ENCODE measurements at places on chromosomes 5 and 9.

DNA sequence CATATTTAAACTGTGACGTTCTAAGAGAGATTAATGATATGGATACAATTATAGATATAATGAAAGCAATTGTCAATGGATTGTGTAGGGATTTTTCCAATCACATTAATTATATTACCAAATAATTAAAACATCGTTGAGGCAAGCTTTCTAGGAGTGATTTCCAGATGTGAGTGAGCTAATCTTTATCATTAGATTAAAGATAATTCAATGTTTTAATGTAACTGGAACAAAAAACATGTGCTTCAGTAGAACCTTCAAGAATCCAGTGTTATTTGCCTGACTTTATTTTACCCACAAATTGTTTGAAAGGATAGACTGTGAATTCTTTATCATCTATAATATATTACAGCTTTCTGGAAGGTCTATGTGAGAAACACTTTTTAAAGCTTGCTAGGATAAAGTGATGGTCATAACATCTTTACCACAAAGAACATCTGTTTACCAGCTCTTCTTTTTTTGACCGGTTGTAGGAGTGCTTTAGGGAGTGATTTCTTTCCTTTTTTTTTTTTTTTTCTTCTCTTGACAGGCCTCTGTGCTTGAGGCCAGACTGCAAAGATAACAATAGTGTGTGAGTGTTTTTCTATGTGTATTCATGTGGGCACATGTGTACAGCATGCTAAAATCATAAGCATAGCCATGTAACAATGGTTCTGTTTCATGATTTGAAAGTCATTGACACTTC is 35.0 kb downstream of the SNCAIP start:
- no peak for DNase-seq

DNA sequence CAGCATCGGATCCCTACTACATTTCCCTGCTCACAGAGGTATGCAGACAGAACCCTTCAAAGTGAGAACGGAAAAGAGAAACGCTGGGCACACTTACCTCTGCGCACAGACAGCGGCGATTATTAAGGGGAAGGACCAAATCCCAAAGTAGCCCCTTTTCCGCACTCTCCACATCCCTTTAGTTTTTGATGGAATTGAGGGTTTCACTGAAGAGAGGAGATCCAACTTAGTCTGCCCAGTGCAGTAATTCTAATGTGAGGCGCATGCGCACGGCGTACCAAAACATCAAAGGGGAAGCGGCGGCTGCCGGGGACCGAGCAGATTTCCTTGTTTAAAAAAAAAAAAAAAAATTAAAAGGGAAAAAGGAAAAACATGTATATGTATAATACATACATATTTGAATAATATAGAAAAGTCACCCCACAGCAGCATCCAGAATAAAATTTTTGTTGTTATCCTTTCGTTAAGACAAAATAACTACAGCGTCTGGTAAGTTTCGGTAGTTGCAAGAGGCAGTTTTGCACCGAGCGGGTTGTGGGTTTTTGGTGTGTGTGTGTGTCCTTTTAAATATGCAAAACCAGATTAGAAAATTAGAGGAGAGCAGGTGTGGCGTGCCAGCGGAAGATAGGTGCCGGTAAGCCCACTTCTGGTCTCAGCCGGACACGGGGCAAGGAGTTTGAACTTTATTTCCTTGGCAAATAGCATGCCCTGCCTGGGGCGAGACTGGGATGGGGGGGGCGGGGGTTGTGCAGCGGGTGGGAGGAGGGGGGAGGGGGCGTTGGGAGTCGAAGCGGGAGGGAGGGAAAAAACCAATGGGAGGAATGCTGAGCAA is at the start of gene GABRB2:
TSS of gene GABRB2 (minus strand) at position 256 of the 832 bp plus-strand sequence. CDS start at position 174, 82 bp downstream.
- DNase-seq = peak; percentile 18

DNA sequence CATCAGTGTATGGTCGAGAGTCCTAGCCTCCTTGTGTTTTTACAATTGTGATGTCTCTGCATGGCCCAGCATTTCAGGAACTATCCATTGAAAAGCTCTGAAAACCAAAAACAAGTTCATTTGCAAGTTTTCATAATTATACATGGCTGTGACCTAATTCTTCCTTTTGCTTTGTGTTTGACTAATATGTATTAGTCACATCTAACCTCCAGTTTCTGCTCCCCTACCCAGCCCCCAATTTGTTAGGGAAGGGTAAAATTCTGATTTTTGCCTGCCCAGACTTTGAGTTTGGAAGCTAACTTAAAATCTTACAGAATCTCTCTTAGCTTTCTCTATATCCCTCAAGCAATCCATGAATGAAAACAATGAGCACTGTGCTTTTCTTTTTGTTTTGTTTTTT is 128.2 kb upstream of the SEMA6A start:
- DNase-seq = no peak

- no peak for DNase-seq
These were observed 1.1 kb upstream of the SNX24 start for GRCh38 chr5:122844136-122844909.

DNA sequence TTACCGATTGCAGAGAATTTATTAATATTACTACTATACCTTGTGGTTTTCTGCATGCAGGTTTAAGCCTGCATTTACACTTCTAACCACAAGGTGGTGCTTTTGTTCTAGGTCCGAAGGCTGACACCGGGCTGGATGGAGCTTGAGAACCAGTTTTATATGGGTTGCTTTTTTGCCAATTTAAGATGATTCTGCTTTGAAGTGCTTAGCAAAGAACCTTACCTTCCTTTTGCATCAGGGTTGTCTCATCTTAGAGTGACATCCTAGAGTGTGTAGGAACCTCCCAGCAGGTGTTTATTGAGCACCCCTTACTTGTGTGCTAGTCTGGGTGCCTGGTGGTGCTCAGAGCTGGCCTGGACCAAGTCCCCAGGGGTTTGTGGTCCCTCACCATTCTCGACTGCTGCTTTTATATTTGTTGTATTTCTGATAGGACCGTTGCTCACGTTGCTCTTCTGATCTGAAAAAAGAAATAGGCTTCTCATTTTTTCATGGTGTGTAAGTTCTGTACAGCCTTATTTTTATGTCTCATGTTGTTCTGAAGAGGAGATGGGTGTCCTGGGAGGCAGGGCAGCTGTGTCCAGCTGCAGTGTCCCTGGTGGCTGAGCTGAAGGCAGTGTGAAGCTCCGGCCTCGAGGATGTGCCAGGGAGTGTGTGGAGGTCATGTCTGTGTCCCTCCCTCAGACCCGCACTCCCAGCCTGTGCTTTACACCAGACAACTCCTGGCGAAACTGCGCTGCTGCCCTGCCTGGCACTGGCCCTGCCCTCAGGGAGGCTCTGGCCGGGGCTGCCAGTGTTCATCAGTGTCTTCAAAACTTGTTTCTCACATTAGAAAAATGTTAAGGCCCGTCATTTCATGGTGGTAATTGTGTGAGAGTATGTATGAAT is 54.3 kb downstream of the EHMT1 start:
- peak; percentile 62 for DNase-seq

DNA sequence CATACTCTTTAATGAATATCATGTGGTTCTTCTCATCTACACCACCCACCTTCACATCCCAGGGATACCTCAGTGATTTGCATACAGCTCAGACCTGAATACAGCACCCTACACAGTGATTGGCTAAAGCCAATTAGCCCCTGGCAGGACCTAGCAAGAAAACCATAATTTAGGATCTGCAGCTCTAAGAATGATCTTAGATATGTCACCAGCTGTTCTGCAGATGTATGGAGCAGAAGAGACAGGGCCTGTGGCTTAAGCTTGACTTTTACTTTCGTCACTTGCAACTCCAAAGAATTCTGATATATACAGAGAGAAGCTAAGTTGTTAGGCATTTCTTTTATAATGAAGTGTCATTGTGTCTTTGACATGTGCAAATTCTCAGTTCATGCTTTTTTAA is 483.2 kb upstream of the C9orf72 start:
- DNase-seq = peak; percentile 11

- no peak for DNase-seq
These were observed 91.9 kb upstream of the NEURL1B start for GRCh38 chr5:172548981-172549687.

GRCh38 chr9:70950270-70950669 is 171.2 kb downstream of the TRPM3 start:
- no peak for DNase-seq

- DNase-seq = no peak
These were observed 951 bp downstream of the UNC13B start for GRCh38 chr9:35162605-35163315.

GRCh38 chr5:40386289-40386688 is 293.4 kb upstream of the PTGER4 start:
- peak; percentile 31 for DNase-seq

DNA sequence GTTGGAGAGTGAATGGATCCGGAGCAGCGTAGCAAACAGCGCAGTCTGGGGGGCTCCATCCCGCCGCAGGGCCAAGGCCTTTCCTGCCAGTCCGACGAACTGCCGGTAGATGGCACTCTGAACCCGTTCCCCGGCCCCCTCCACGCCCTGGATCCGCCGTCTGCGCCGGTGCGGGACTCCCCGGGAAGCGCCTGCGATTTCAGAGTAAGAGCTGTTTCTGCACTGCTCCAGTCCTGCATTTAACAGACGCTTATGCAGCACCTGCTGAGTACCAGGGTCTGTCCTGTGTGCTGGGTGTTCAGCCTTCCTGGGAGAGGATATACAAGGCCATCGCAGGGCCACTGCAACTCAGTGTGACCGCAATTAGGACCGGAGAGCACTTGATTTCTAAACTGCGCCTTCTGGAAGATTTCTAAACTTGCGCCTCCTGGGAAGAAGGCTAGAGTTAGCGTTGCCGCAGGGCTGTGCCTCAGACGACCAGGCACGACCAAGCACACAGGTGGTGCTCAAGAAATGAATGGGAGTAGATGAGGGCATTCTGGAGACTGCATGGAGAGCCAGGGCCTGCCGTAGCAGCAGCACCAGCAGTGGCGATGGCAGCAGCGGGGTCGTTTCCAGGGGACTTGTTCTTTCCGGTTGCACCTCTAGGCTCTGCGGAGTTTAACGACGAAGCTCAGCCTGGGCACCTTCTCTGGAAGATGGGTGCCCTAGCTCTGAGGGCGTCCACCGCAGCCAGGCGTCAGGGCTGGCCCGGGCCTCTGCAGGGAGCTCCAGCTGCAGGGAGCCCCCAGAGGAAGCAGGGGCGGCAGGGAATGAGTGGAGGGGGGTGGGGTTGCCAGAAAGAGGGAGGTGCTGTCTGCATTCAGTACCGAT is 14.3 kb upstream of the TIFAB start:
- DNase-seq = peak; percentile 55

DNA sequence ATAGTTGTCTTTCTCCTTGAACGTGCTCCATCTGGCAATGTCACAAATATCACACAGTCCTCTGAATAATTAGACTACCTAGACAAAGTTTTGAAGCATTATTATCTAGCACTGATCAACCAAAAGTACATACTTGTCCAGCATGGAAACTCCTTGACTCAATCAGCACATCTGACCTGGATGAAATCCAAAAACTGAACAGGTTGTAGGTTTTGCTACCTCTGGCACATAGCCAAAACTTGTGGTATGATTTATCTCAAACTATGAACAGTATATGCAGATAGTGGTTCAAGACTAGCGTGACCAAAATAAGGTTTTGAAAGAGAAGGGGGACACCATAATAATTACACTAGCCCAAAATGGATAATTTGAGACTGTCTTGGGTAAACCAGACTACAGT is 158.1 kb downstream of the ARRDC3 start:
- DNase-seq = no peak

DNA sequence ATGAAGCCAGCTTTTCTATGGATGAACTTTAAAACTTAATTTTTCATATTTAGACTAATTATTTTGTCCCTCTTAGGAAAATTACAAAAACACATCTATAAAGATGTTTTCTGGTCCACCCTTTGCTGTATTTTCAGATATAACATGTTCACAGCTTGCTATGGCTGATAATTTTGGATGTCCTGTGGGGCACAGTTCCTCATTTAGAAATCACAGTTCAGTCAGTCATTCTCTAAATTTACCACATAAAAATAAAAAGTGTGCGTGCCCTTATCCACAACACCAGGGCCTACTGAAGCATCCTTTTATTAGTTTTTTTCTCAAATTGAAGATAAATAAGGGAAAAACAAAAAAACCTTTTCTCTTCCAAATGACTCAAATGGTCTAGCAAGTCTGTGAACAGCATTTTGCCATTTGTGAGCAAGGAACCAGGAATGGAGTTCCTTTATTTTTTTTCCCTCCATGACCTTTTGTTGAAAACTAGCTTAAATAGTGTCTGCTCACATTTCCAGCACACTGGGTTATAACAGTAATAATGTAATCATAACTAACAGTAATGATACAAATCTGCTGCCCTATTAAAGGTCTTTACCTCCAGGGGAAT is 87.1 kb downstream of the CEMIP2 start:
- peak; percentile 28 for DNase-seq

- DNase-seq = no peak
These were observed 68.0 kb downstream of the SIL1 start for GRCh38 chr5:139130214-139130613.

- DNase-seq = peak; percentile 72
These were observed 998 bp upstream of the FGF18 start for GRCh38 chr5:171418316-171418981.

DNA sequence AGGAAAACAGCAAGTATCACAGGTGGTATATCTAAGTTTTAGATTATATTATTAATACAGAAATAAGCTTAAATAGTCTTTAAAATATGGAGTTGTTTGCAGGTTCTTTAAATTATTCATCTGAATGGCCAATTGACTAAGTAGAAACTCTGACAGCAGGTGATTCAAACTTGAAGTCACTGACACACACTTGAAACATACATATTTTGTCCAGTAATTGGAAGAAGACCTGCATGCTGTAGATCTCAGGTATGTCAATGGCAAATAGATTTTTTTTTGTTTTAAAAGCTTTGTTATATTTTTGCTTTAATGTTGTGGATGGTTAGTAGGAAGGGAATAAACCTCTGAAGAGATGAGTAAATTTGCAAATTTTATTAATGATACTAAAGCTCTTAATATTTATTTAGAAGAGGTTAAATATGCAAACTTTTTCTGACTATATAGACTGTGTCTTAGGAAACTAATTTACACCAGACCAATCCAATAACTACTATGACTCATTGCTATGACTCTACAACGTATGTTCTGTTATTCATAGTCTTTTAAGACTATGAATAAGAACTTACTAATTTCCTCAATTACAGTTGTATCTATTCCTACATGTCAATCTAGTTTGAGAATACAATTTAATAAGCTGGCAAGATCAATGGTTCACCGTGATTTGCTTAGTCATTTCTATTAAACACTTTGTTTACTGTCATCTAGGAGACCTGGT is 53.9 kb upstream of the RORB start:
- DNase-seq = peak; percentile 45

- no peak for DNase-seq
These were observed 24.4 kb upstream of the HMCN2 start for GRCh38 chr9:130241198-130241535.

- DNase-seq = no peak
These were observed 77.0 kb downstream of the ZCCHC7 start for GRCh38 chr9:37197158-37198038.

- peak; percentile 18 for DNase-seq
These were observed 23.3 kb upstream of the COL5A1 start for GRCh38 chr9:134618163-134618832.

DNA sequence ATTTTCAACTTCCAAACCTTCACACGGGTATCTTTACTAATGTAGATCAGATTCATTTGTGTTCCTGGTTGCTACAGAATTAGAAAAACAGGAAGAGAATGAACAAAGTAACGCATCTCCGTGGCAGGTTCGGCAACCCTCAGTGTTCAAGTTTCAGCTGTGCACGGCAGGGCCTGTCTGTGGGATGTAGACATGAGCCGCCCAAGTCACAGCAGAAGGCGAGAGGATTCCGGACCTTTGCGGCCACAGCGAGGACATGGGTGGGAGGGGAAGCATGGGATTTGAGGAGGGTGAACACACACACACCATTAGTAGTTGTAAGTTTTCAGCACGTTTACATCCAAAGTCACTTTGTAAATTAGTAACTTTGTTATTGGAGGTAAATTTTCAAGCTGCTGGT is 31.7 kb upstream of the CEP72 start:
- no peak for DNase-seq

- peak; percentile 9 for DNase-seq
These were observed at the start of gene MCTP1 for GRCh38 chr5:95284572-95285408. TSS of gene MCTP1 (minus strand) at chr5:95285094.
